Fibroblast of skin of scalp (primary cell): ENCODE measurements at places on chromosomes 16 and 17.

- no peak for DNase-seq
These were observed 11.8 kb downstream of the DNAJA2 start for GRCh38 chr16:46961373-46962353.

DNA sequence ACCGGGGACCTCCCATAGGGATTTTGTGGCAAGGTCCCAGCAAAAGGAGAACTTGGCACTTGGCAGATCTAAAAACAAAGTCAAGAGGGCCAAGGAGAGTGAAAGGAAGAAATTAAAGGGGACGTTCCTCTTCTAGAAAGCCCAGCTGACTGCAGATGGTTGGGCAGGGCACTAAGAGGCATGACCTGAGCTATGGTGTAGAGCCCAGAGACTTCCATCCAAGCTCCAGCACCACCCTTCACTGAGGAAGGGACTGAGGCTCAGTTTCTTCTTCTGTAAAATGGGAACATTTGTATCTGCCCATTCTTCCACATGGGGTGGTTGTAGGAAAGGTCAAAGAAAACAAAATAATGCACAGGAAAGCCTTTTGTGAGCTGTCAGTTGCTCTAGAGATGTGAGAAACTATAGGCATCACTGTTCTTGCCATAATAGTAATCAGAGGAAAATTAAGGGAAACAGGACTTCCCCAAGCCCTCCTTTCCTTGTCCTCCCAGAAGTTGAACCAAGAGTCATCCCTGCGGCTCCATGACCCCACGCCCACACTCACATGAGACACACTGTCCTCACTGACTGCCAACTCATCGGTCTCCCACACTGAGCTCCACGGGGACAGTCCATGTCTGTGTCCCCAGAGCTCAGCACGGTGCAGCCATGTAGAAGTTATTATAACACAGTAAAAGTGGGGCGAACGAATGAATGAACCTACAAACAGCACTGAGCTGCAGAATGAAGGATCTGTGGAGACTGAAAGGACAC, 10.4 kb downstream of the CD300LF start:
- no peak for DNase-seq

- no peak for DNase-seq
These were observed 51.7 kb downstream of the ZFPM1 start for GRCh38 chr16:88504489-88505404.

DNA sequence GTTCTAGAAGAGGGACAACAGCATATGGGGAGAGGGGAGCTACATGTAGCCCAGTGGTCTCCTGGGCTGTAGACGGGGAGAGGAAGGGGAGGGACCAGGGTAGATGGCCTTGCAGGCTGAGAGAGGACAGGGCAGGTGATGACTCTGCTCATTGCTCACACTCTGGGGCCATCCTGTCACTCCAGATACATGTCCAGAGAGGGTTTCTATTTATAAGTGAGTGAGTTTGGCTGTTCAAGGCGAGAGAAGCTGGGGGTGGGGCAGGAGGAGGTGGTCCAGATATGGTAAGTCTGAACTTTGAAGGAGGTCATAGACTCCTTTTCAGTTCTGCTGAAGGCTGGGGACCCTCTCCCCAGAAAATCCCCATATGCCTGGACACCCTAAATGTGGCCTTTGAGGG, 22.2 kb downstream of the CACNA1G start:
- no peak for DNase-seq

GRCh38 chr17:75350706-75351105, 54.8 kb downstream of the GRB2 start:
- DNase-seq = no peak

- DNase-seq = no peak
These were observed 27.4 kb downstream of the STH start for GRCh38 chr17:46026166-46027047.

DNA sequence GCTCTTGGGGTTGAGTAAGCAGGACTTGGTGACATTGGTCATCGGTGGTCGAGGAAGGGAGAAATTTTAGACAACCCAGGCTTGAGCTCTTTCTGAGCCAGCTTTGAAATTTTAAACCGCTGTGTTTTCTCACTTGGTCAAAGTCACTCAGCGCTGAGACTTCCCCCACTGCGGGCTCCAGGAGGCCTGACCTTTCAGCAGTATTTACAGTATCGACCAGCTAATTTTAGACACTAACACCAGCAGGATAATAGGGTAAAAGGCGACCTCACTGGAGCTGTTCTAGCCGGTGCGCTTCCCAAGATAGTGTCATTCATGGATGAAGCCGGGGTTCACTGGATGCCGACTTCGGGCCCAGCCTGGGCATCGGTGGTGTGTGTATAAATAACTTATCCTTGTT, 29.7 kb upstream of the WSCD1 start:
- DNase-seq = no peak

DNA sequence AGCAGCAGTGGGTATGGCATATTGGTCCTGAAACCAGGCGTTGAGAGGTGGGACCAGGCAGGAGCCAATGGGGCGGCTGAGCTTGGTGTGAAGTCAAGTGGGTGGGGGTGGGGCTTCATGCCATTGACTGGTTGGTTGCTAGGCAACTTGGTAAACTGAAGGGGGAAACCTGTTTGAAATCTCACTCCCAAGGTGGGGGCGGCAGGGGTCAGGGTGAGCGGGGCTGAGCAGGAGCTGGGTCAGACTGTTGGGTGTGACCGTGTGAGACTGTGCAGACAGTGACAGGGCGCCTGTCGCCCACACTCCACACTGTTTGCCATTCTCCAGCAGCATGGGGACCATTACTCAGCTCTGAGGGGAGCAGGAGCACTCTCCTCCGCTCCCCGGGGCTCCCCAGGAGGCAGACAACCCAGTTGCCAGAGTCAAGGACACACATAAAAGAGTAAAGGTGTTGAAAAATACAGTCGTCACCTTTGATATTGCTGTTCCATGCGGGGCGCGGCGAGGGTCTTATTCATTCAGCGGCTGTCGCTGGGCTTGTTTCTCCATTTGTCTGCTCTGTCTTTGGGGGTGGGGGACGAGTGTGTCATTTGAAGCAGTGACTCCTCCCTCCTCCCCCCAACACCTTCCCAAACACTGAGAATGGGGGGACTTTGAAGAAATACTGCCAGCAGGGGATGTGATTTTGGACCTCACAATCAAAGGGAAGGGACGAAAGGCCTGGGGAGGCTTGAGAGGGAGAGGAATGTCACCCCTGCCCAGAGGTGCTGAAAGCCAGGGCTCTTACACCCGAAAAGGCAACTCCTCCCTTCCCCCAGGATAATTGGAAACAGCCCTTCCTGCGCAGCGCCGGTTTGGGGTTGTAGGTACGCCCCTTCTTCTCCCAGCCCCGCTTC, 1.2 kb upstream of the EFNB3 start:
- DNase-seq = peak; percentile 62

- DNase-seq = peak; percentile 86
These were observed at the start of gene NAE1 for GRCh38 chr16:66830422-66831404. Gene NAE1 (minus strand): TSS chr16:66830976. CDS start chr16:66830899, 77 bp downstream.

GRCh38 chr16:80084614-80085013, 456.2 kb upstream of the DYNLRB2 start:
- peak; percentile 71 for DNase-seq
